Activated B cell treated with CpG ODN at 0.5 μM for 24 hours (primary cell): ENCODE measurements at places on chromosomes 2 and 18. TPM values are rescaled to one million over a fixed set of nuclear protein-coding genes. Genes with fewer than 3 reads are reported as not detected.
A peak's percentile ranks its signal among the peaks of the same experiment; 100 is the strongest.

DNA sequence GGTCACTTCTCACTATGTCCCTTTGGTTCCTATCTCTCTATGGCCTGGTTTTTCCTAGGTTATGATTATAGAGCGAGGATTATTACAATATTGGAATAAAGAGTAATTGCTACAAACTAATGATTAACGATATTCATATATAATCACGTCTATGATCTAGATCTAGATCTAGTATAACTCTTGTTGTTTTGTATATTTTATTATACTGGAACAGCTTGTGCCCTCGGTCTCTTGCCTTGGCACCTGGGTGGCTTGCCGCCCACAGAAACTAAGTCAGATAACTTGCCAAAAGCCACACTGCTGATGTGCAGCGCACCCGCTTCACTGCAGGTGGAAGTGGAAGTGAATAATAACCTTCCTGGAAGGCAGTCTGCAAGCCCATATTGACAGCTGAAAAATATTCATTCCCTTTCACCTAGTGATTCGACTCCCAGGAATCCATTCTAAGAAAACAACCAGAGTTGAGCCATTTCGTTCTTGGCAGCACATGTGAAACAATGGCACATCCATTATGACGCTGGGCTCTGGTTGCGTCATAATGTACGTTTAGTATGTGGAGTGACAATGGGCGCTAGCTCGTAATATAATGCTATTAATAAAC is 725 bp upstream of the ANKRD53 start:
- peak overlapping the region; percentile 87 for H3K27ac ChIP-seq
- H3K27me3 ChIP-seq: peaks cover 4% of the 10 kb centered on the region
- H3K4me3 ChIP-seq: peak overlapping the region; percentile 92
- peaks cover 16% of the 10 kb centered on the region for H3K4me1 ChIP-seq
- no peak for DNase-seq

The EVX2 gene
- total RNA-seq: not detected in 2 replicates

The PAIP2B gene
- total RNA-seq: 3.7 and 4.0 TPM in 2 replicates

The PLGLB2 gene
- total RNA-seq: 2.5 and 2.8 TPM in 2 replicates

The NETO1 gene
- 9.1 and 10.1 TPM in 2 replicates for total RNA-seq

The FAM98A gene
- 30.2 and 40.5 TPM in 2 replicates for total RNA-seq
